ENCODE measurements at places on chromosomes 11 and 22. TPM values are rescaled to one million over a fixed set of nuclear protein-coding genes. Genes with fewer than 3 reads are reported as not detected.

- no peak for DNase-seq
These were observed 13.0 kb downstream of the TALDO1 start for GRCh38 chr11:760236-760635.

DNA sequence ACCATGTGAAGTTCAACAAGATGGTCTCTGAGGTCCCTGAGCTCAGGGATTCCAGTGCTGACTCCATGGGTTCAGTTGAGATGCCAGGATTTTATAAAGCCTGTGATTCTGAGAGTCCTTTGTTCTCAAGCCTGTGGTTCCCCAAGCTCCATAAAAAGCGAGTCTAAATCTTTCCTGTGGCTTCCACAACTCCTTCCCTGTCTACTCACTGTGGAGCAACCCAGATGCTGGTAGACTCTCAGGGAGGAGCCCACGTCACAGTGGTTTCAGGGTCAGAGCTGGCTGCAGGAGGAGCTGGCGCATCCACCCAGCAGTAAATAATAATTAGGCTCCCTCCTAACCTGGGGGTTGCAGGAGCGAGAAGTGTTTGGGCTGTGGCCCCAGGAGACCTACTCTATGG, 2.0 kb upstream of the RELT start:
- DNase-seq: no peak

DNA sequence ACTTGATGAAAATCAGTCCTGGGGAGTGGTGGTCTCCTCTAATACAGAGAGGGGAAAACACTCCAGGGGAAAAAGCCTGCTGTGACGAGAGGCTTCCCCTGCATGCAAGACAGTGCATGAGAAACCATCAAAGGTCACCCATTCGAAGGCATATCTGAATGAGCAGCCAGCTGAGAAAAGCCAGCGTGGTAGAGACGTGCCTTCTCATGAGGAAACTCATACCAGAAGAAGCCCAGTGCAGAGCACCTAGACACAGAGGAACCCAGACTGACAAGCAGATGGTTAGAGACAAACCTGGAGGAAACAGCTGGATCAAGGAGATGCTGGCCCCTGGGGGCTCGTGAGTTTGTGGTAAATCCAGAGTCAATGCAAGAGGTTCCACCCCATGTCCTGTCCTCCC, 534.8 kb downstream of the BRD1 start:
- DNase-seq: no peak

DNA sequence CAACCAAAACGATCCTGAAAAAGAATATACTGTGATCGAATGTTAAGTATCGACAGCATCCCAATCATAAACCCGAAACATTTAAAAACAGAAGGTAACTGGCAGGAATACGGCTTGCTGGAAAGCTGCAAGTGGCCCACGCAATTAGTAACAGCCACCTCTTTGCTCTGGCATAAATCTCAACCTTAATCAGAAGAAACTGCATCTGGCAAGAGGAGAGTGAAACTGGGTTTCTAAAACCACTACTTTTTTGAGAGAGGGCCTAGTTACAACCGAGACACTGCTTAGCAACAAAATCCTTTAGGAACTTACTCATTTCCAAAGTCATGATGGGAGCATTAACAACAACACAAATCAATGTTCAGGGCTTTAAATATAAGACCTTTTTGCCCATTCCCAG, 7.9 kb downstream of the NCAPD3 start:
- no peak for DNase-seq

The FOLR2 gene
- total RNA-seq: 80.8 TPM

The GAS2 gene
- total RNA-seq: 13.1 TPM

The INS gene
- not detected for total RNA-seq

Measured in heart left ventricle (tissue), 16 donors.